ENCODE measurements at places on chromosomes 2 and 18.

- peak; percentile 12 for DNase-seq
Observed at GRCh38 chr2:26692279-26692896, at the start of gene KCNK3. TSS of gene KCNK3 (plus strand) at chr2:26692722. CDS start at chr2:26692876, 154 bp downstream.

- DNase-seq = no peak
Observed at GRCh38 chr2:146461068-146461467, 1383.8 kb upstream of the ACVR2A start.

DNA sequence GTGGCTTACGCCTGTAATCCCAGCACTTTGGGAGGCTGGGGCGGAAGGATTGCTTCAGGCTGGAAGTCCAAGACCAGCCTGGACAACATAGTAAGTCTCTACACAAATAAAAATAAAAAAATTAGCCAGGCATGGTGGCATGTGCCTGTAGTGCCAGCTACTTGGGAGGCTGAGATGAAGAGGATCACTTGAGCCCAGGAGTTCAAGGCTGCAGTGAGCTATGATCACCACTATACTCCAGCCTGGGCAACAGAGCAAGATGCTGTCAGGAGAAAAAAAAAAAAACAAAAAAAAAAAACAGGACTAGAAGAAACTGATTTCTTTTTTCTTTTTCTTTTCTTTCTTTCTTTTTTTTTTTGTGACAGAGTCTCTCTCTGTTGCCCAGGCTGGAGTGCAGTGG is 13.6 kb downstream of the SPDYA start:
- no peak for DNase-seq

- no peak for DNase-seq
Observed at GRCh38 chr2:191038241-191038725, 24.3 kb upstream of the STAT1 start.

DNA sequence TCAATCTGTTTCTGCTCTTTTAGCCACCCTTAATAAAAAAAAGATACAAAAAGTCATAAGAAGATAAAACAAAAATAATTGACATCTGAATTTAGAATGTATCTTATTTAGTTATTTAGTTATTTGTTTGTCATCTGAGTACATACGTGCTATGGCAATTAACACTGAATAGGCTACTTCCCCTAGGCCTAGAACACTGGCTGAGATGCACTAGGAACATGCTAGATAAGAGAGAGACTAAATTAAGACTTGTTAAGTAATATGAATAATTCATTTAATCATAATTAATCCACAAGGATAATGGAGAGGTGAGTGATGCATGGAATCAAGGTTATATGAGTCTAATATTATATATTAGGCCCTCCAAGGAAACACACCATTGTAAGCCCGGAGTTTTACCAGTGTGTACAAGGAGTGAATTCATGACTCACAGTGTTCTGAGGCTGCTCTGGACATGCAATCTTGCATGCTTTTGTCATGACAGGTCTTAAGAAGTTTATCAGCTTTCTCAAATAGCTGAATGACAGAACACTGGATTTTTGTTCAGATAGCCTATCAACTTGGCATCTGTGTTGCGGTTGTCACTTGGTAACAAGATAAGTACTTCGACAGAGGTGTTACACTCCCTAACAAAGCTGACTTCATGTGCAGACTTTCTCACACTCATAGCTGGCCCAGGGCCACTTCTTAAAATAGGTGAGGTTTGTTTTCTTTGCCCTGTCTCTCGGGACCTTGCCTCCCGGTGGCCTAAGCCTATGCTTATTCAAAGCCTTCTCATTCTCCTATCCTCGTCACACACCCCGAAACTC is 5.0 kb upstream of the SERPINB2 start:
- DNase-seq = no peak

GRCh38 chr2:12588986-12589385 is 127.8 kb upstream of the TRIB2 start:
- no peak for DNase-seq

DNA sequence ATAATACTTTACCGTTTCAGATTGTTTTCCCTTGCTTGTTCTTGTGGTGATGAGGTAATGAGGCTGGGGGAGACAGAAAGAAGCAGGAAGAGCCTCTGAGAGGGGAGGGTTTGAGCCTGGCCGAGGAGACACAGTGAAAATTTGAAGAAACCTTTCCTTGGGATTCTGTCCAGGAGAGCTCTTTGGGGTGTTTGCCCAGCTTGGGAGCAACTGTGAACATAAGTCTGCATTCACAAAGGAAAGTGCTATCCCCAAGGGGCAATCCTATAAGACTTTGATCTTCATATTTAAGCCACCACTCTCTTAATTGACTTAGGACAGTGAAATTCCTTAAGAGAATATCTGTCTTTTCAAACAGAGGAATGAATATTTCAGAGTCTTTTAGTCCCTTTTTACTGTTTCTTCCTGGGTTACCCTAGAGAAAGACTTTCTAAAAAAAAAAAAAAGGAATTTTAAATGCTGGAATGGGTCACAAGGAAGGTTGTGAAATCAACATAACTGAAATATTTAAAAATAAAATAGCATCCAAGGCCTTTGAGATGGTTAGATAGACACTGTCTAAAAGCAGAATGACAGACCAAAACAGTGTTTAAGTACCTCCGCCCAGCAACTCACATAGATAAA is 52.5 kb upstream of the STAM2 start:
- DNase-seq = no peak

GRCh38 chr2:177024765-177025164 is 187.8 kb upstream of the HNRNPA3 start:
- DNase-seq = no peak

DNA sequence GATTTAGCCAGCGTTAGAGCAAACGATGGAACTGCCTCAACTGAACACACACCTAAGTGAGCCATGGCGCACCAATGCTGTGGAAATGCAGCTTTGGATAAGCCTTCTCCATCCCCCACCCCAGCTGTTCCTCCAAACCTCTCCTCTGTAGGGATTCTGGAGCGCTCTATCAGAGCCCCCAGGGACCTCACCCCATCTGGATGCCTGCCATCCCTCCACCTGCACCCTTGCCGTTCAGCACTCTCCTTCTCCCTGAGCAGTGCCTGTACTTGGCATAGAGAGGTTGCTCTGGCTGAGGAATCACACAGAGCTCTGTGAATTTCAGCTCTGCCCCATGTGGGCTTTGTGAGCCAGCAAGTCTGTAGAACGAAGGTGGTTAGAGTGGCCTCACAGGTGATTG is 42.8 kb upstream of the INHBB start:
- no peak for DNase-seq

DNA sequence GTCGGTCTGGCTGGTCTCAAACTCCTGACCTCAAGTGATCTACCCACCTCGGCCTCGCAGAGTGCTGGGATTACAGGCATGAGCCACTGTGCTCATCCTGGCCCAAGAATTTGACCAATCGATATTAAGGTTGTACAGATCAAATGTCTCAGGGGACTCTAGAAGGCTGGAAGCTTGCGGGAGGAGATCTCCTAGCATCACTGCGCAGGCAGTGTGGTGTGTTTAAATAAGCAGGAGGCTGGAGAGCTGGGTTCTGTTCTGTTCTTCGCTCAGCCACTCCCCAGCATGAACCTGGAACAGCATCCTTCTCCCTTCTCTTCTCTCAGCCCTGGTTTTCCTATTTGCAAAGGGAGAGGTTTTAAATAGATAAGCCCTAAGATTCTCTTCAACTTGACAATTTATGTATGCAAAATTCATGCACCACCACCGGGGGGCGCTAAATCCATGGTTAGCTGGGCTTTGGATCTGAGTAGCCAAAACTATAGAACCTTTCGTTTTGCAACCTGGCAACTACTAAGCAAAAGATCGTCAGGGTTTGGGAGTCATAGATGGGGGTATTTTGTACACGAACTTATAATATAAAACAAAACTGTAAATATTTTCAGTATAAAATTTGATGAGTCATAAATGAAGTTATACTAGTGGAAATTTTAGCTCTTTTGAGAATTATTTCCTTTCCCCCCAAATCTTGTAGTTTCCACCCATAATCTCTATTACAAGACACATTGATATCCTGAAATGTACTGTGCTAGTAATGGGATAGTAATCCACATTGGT is 60.6 kb downstream of the SLC16A14 start:
- peak; percentile 66 for DNase-seq

GRCh38 chr2:144215701-144216675 is 303.9 kb downstream of the ZEB2 start:
- DNase-seq = no peak

GRCh38 chr2:157061799-157062198 is 195.7 kb upstream of the GALNT5 start:
- no peak for DNase-seq

GRCh38 chr2:149828520-149829210 is 241.1 kb upstream of the MMADHC start:
- DNase-seq = no peak

DNA sequence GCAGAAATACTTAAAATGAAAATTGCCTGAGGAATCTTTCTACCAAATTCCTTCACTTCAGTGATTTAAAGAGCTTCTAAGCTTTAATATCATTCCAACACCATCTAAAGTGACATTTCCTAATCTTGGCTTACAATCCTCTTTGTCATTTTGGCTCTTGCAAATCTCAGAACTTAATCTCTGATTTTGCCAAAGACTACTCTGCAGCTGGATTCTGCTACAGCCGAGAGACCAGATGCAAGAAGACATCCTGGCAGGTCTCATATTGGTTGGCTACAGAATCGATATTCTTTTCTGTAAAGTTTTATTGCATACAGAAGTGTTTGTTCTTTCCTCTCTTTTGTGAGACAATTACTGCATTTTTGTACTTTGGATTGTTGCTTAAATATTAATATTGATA is 716.5 kb upstream of the LRATD1 start:
- DNase-seq = no peak

GRCh38 chr18:56248610-56249235 is 389.7 kb downstream of the TXNL1 start:
- no peak for DNase-seq

- DNase-seq = no peak
Observed at GRCh38 chr18:12468445-12468844, 60.7 kb downstream of the PRELID3A start.

GRCh38 chr2:216644842-216645635 is 11.8 kb downstream of the IGFBP2 start:
- DNase-seq = no peak

DNA sequence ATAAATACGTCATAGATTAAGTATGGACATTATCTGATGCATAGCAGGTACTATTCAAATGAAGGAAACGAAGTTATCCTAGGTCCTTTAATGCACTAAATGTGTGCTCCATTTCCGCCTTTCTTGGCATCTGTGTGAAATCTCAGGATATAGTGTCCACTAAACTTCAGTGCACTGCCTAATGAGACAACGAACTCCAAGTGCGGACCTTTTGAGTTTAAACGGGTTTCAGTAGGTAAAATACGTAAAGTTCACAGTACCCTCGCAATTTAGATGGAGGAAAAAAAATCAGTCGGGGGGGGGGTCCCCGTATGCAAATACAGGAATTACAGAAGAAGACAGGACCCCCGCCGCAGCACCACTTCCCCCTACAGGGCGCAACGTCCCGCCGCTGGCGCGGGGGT is 729 bp upstream of the REL start:
- DNase-seq = no peak

DNA sequence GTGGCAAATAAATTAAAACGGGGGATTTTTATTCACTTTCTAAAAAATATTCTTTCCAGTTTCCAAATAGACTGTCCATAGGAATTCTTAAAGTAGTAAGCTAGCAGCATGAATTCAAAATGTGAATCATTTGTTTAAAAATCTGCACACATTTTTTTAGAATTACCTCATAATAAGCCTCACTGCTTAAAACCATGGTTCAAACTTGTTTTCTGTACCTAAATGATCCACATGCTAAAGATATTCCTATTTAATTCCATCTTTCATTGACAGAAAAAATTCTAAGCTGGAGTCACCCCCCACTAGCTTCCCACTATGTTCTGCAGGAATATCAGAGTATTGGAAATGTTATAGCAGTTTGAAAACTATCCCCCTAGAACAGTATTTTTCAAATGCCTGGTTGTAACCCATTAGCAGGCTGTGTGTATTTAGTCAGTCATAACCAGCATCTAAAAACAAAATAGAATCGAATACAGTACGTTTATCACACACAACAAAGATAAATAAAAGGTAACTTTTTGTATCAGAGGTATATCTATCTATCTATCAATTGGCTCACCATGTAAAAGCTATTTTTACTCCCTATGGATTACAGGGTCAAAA is 11.2 kb upstream of the IKZF2 start:
- DNase-seq = no peak

GRCh38 chr2:20955277-20956026 is 88.4 kb downstream of the APOB start:
- DNase-seq = no peak

GRCh38 chr2:129240061-129240460 is 739.4 kb upstream of the RAB6C start:
- no peak for DNase-seq

DNA sequence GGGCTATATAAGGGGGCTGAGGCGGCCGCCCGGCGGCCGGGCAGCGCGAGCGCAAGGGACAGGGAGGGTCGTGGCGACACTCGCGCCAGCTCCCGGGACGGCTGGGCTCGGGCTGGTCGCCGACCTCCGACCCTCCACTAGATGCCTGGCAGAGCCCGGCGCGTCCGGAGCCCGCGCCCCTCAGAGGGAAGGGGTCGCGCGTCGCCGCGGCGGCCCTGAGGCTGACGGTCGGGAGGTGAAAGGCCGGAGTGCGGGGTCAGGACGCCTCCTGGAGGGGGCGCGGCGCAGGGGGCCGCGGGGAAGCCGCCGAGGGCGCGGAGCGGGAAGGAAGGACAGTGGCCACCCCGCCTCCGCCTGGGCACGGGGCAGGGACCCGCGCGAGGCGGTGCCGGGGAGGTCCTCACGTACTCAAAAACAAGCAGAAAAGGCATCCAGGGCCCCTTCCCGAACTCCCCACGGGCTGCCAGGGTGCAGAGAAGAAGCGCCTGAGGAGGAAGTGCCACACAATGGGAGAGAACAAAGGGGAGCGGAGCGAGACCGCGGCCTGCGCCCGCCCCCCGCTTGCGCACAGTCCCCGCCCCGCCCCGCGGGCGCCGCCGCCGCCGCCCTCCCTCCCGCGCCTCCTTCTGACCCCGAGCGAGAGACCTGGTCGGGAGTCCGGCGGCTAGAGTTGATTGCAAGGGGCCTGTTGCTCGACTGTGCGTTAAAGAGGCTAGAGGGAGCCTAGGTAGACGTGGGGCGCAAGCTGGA is 776 bp upstream of the KLF7 start:
- DNase-seq = peak; percentile 43
